ENCODE measurements at places on chromosomes 11 and 22.

DNA sequence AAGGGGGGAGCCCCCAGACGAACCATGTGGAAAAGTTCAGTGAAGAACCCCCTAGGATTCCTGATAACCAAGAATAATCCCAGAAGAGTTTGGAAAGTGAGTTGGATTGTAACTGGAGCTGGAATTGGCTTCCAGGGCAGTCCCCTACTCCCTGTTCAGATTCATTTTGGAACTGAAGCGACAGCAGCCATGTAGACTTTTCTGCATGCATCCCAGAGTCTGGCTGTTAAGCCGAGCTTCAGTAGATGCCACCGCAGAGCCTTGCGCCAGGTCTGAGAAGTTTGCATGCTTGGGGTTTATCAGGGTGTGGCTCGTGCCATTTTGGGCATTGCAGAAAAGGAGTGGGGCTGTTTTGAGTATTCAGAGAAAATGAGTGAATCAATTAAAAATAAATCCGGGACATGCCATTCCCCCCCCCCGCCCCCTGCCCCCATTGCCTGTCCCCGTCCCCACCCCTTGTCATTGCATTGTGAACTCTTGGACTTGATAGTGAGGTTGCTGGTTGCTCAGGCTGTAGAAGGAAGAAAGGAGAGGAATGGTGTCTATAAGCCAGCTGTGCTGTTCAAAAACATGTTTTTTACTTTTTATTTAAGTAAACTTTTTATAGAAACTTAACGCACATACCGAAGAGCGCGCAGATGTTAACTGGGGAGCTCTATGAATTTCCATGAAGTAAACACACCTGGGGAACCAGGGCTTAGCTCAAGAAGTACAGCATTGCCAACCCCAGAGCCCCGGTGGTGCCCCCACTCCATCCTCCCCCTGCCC, 71.2 kb downstream of the LDLRAD3 start:
- no peak for DNase-seq

DNA sequence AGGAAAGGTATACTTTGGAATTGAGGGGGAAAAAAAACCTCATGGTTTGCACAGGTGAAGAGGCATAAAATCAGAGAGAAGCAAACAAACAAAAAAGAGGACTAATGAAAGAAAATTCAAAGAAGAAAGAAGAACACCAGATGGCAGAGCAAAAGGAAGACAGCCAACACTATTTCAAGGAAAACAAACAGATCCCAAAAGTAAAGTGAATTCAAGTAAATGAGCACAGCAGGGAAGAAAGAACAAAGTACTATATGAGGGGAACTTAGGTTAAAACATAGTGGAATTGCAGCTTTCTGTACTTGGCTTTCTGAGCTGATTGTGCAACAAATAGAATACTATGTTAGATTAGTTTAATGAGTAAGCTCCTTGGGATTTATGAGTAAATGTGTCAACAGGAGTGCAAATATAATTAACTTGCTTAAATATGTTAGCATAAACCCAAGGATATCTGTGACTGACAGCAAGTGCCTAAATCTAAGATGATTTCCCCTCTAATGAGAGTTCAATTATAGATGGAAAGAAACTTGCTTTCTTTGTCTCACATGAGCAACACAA, 404.6 kb upstream of the CNTN5 start:
- no peak for DNase-seq

GRCh38 chr11:250274-250673, 13.5 kb downstream of the PSMD13 start:
- DNase-seq = no peak

- no peak for DNase-seq
Measured at GRCh38 chr11:42768576-42768975, 543.2 kb upstream of the API5 start.
